Activated CD4-positive, CD25-positive, alpha-beta regulatory T cell treated with anti-CD3 and anti-CD28 coated beads, Interleukin-2, amount 50 U/mL, for 16 hours (primary cell): ENCODE measurements at places on chromosomes 13 and 19.

DNA sequence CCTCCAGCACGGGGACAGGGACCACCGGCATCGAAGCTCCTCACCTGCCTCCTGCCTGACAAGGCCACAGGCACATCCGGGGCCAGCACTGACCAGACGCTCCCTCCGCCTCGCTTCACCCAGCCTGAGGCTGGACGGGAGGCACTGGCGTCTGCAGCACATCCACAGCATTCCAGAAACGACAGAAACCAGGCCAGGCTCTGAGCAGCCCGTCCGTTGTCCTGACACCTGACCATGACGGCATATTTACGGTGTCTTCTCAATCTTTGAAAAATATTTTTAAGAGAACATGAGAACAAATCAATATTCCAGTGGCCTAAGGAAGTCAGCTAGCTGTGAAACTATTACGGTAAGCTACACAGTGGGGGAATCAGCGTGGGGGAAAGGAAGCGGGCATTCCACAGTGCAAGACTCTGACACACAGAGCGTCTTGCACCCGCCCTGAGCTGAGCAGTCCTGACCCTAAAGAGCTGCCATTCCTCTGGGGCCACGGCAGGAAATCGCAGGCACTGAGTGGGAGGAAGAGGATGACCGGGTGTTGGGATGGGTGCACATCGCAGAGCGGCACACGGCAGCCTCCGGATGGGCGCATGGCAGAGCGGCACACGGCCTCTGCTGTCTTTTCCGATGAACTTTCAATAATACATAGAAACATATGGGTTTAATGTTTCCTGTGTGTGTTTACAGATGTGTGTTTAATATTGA is 26.8 kb downstream of the RASA3 start:
- no peak for DNase-seq

DNA sequence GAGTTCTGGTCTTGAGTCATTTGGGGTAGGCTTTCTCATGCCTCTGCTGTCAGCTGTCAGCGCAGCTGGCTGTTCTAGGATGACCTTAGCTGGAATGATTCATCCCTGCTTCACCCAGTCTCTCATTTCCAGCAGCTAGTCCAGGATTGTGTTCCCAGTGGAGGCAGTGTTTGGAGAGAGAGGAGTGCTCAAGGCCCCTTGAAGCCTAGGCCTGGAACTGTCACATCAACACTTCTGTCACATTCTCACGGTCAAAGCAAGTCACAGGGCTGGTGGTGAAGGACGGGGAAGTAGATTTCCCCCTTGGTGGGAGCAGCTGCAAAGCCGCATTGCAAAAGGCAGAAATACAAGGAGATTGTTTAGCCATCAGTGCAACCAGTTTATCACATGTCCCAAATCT is 15.2 kb downstream of the TPT1 start:
- DNase-seq: no peak

DNA sequence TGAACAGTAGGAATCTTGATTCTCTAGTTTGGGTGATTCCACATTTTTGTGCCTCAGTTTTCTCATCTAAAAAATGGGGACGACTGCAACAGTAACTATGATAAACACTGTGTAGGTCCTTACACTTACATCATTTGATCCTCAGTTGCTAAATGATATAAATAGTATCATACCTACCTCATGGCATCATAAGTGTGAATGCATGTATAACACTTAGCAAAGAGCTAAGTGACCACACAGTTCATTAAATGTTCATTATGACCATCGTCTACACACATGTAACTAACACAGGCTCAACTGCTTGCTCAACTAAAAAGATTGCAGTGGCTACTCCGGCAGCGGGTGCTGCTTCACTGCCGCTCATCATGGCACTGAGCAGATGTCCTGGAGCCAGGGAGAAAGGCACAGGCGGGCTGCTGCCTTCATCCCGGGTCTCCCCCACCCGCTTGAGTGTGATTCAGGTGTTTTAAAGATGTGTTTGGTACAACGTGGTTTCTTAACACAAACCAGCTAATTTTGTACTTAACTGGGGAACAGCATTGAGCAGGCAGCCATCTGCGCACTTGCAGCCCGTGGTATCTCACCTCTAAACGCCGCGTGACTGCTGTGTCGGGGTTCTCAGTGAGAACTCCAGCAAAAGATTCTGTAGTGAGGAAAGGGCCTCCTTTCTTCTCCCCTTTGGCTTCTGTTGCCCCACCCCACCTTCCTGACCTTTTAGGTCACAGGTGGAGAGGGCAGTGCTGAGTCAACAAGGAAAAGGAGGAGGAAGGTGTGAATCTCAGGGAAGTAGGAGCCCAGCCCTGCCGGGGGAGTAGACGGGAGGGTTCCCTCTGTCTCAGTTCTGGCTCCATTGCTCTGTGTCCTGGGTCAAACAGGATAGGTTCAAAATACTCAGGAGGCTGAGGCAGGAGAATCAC is 11.7 kb upstream of the ACTN4 start:
- no peak for DNase-seq

DNA sequence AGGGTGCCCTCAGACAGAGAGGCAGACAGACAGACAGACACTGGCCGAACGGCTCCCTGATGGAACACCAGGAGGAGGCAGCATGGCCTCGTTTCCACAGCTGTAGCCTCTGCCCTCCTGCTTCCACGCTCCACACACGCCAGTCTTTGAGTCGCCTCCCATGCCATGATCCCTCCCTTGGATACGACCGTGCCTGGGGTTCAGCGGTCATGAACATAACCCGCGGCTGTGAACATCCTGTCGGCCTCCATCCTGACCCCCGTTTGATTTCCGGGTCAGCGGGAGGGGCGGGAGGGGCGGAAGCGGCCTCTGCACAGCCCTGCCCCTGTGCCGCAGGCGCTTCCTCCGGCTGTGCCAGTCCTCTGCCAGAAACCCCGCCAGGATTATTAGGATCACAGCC is 23.4 kb downstream of the GP6 start:
- no peak for DNase-seq

GRCh38 chr19:39038098-39038497 is 5.7 kb upstream of the FBXO27 start:
- no peak for DNase-seq

DNA sequence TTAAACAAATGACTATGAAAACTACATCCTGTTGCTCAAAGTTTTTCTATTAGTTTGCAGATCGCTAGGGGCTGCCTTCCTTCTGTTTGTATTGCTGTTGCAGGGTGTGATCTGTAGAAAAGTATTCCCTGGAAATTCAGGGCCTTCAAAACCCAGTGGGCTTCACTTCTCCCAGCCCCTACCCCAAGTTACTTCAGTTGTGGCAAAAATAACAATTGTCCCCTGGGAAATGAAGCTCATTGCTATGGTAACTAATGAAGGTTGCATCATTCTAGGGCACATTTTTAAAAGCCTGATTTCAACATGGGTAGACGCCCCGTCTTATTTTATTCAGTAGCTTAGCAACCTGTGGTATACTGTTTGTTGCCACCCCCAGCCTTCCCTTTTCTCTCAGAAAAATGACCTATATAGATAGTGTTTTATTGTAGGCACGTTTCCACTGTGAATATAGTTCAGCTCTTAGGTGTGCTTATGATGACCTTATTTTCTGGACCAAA is 60.9 kb downstream of the WDFY2 start:
- DNase-seq: peak; percentile 13

- DNase-seq: no peak
These were observed 473.5 kb downstream of the GPC6 start for GRCh38 chr13:93700115-93700514.

GRCh38 chr19:55452749-55453346 is 8.6 kb downstream of the ISOC2 start:
- no peak for DNase-seq
